ENCODE measurements at places on chromosomes 5 and 9.

GRCh38 chr9:110261632-110262031, 5.3 kb upstream of the TXN start:
- DNase-seq, result no peak

DNA sequence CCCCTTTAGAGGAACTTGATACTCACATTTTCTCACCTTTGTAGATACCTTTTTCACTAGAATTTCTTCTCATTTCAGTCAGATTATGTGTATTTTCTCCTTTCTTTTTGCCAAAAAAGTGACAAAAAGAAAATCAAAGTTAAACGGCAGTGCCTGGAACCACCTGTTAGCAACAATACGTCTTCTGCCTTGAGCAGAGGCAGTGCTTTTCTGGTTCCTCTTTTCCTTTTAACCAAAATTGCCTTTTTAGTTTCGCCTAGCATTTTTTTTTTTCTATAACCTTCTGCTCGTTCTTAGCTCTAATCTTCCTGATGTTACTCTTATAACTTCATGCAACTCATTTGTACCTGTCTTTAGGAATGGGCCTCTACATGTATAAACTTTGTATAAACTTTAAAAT, 26.1 kb downstream of the SMIM32 start:
- no peak for DNase-seq

- no peak for DNase-seq
These were observed 47.6 kb downstream of the ECPAS start for GRCh38 chr9:111436571-111436970.

- no peak for DNase-seq
These were observed 72.7 kb upstream of the FCN2 start for GRCh38 chr9:134807716-134808446.

DNA sequence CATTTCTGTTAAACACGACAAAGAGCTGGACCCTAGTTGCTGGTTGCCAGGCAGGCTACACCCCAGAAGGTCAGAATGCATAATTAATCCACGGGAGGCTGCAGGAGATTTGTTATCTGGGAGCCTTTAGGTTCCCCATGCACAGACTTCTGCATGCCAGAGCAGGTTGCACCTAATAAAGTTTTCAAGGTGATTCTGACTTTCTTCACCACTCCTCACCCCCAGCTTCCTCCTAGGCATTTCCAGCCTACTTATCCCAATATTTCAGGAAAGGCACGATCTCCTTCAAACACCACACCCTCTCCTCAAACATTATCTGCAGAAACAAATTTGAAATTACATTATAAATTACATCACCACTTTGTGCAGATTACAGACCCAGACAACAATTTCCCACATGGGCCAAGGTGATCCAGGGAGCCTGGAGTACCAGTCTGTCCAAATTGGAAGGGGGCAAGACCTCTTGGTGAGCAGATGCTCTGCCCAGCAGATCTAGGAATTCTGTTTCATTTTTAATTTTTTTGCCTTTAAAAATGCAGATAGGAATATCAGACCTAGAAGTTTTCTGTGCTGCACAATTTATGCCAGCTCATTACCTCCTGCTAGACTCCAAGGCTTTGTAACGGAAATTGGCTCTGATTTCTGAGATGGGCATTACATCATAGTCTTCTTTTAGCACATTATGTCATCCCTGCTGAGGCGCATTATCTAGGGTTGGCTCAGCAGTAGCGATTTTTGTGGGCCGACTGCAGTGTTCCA, 363.4 kb upstream of the SLC30A5 start:
- DNase-seq, result no peak

DNA sequence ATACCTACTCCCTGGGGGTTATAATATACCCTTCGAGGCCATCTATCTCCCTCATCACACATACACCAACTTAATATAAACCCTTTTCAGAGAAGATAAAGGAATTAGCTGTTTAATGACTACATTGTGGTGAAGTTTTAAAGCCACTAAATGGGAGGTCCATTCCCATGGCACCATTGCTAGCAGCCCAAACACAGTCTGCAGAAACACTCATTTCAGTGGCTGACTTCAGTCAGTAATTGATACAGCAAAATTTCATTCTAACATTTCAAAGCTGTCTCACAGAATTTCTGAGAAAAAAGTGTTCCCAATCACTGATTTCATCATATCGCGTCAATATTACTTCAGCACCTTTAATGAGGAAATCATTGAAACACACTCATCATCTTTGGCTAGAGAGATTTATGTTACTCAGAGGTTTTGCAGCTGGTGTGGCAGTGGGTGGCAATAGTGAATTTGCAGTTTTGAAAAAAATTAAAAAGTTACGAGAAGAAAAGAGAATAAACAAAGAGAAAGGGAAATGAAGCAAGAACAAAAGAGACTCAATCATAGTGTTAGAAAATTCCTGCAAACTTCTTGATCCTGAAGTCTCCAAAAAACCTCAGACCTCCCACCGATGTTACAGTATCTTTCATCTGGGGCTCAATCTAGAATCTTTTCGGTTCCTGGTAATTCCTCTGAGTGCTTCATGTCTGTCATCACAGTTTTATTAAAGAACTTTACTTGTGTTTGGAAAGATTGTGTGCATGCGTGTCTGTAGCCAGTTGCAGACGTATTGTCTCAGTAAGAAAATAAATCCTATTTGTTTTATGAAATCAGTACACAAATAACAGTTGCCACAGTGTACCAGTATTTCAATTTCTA, 105.0 kb downstream of the ERCC6L2 start:
- DNase-seq, result no peak

GRCh38 chr5:128782446-128782845, 182.8 kb upstream of the SLC27A6 start:
- DNase-seq, result no peak

DNA sequence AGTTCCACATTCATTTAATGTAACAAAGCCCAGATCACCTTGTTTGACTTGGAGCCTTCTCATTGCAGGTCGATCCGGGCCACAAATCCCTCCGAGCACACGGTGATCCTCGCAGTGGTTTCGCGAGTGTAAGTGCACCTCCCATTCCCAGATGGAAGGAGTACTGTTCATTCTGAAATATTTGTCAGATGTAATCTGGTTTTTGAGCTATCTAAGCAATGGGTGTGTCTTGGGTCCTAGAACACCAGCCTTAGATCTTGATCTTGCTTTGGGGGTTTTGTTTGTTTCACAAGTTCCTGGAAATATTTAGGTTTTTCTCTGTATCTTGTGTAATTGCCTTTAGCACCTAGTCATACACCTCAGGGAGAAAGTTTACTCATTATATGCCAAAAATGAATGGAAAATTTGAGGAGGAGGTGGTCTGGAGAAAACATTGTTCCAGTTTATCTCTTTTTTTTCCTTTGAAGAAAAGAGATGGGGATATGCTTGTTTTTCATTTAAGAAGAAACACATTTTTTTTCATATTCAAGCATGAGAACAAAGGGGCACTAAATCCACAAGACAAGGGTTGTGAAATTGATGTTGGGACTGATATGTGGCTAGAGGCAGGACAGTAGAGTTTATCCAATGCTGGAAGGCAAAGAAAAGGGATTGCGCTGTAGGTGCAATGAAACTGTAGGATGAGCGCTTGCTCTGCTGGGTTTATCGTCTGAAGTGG, 118.6 kb downstream of the PDE8B start:
- no peak for DNase-seq

GRCh38 chr9:93216073-93216365, 32.1 kb downstream of the WNK2 start:
- no peak for DNase-seq

DNA sequence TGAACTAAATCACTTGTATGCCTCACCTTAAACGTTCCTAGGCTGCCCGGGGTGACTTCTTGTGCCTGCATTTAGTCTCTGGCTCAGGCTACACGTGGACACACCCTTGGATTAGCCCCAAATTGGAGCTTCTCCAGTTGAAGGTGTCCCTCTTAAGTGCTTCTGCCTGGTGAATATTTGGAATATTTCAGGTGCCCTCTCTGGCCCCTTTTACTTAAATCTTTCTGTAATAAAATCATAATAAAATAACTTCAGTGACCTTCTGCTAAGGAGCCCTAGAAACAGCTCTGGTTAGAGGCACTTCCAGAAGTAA, 74.3 kb upstream of the KLF9 start:
- DNase-seq, result no peak

- DNase-seq, result no peak
These were observed 29.6 kb upstream of the BOD1 start for GRCh38 chr5:173645890-173646574.

DNA sequence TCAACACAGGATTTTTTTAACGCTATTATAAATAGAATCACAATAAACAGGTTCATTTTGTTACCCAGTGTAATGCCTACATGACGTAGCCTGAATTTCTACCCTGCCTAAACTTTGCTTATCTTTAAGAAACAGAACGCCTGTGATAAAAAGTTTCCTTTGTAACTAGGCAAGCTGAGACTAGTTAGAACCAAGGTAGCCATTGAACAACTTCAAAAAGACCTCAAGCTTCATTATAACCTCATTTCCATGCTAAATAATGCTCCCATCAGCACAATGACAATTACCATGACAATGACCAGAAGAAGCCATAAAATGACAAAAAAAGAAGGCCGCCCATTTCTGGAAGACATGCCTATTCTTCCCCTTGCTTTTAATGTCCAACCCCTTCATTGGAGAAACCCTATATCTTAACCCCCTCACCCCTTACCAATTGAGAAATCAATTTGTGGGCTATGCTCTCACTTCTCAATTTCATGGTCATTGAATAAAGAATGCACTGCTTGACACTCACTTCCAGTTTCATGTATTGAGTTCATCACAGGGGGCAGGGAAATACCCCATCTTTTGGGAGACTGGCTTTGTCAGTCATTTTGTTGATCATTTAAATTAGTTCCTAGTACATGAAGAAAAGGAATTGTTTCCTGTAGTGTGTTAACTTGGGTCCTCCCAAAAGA, 276.8 kb downstream of the MCTP1 start:
- DNase-seq, result no peak

DNA sequence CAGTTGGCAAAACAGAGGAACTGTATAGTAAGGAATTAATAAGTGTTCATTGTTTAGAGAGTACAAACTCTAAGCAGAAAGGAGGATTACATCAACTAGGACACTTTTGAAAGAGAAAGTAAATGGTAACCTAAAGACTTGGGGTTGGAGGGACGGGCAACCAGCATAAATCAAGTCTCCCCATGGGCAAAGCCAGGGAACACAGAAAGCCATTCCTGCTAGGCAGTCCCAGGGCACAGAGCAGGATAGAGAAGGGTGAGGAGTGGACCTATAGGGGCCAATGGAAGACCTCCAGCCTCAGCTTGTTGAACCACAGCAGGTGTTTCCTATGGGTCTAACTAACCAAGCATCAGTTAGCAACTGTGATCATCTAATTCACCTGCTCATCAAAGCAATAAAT, 9.2 kb upstream of the ERAP1 start:
- DNase-seq, result no peak

- DNase-seq, result no peak
These were observed 61.8 kb upstream of the PRDM9 start for GRCh38 chr5:23445573-23445972.

- DNase-seq, result no peak
These were observed 88.9 kb downstream of the EBF1 start for GRCh38 chr5:159010661-159011442.
